Fibroblast of upper back skin (primary cell): ENCODE measurements at places on chromosomes 12 and 14.
A peak's percentile ranks its signal among the peaks of the same experiment; 100 is the strongest.

- DNase-seq, result peak; percentile 32
These were observed 465.7 kb upstream of the FAR2 start for GRCh38 chr12:28683366-28683765.

DNA sequence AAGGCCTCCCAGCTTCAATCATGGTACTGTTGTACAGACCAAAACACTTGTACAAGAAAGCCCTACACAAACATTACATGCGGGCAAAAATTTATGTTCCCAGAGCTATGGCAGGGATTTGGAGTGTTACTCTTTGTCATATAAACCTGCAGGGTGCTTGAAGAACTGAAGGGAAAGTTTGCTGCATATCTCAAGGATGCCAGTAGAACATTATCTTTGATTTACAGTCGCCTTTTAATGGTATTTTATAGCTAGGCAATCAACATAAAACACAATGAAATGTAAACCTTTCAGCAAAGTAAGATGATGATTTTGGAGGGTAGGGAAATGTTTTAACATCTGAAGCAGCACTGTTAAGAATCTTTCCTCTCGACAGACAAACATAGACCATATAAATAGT lies 305.6 kb downstream of the KCNH5 start:
- no peak for DNase-seq

GRCh38 chr12:14936224-14936861 lies 2.0 kb downstream of the ERP27 start:
- no peak for DNase-seq

GRCh38 chr12:121246893-121247557 lies 37.1 kb downstream of the P2RX4 start:
- DNase-seq, result no peak

- DNase-seq, result peak; percentile 25
These were observed 66.3 kb downstream of the CKB start for GRCh38 chr14:103456167-103456835.

DNA sequence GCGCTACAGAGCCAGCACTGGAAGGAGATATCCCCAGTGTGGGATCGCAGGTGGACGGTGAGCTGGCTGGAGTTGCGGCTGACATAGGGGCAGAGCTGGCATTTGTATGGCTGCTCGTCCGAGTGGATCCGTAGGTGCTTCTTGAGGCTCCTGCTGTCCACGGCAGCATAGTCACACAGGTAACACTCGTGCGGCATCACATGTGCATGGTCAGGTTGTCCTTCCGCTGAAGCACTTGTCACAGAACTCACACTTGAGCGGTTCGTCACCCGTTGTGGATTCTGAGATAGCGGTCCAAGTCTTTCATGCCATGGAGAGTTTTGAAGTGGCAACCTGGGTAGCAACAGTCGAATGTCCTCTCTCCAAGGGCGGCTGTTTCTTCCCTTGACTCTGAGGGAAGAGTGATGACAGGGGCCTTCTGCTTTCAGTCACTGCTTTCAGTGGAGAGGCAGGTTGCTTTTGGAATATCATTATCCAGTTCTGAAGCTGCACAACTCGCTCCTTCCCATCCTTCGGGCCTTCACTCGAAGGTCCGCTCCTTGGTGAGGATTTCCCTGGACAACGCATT lies 37.0 kb upstream of the SAV1 start:
- DNase-seq, result no peak

DNA sequence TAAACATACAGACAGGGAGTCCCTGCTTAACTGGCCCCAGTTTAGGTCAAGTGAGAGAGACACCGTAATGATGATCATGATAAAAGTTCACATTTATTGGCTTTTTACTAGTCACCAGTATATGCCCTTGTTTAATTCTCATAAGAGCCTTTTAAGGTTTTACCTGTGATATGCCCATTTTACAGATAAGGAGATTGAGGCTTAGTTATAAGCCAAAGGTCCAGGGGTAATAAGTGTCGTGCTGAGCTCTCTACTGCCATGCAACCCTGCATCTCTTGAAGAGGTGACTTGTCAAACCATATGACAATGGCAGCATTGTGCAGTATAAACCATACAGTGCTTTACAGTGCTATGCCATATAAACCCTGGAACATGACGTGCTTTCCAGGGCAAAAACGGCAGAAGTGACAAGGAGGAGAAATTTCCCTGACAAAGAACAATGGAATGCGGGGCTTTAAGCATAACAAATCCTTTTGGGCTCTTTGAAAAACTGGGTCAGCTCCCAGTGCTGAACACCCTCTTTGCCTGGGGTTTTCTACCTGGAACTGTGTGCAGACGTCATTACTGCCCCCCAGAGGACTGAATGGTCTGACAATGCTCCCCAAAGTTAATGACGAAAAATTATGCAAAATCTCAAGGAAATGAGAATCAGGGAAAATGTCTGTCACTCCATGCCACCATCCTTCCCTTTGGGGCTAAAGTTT lies 59.7 kb upstream of the C14orf132 start:
- peak; percentile 1 for DNase-seq

DNA sequence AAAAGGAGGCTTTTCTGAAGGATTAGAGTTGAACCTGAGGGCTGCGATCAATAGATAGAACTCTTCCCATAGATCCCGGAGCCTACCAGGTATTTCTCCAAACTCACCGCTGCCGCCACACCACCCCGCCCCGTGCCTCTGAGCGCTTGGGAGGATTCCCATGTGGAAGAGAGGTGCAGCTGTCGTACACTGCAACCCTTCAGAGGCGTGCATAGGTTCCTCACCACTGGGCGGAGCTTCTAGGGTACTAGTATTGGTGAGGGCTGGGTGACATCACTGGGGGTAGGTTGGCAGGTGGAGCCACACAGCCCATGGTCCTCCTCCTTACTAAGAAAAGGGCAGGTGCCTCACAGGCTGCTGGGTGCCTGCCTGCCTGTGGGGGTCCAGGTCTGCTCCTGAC lies 127.0 kb downstream of the TSPAN9 start:
- DNase-seq, result no peak

GRCh38 chr12:15439459-15439858 lies 117.2 kb downstream of the PTPRO start:
- no peak for DNase-seq

GRCh38 chr14:61132336-61132735 lies 148.8 kb downstream of the TMEM30B start:
- no peak for DNase-seq

DNA sequence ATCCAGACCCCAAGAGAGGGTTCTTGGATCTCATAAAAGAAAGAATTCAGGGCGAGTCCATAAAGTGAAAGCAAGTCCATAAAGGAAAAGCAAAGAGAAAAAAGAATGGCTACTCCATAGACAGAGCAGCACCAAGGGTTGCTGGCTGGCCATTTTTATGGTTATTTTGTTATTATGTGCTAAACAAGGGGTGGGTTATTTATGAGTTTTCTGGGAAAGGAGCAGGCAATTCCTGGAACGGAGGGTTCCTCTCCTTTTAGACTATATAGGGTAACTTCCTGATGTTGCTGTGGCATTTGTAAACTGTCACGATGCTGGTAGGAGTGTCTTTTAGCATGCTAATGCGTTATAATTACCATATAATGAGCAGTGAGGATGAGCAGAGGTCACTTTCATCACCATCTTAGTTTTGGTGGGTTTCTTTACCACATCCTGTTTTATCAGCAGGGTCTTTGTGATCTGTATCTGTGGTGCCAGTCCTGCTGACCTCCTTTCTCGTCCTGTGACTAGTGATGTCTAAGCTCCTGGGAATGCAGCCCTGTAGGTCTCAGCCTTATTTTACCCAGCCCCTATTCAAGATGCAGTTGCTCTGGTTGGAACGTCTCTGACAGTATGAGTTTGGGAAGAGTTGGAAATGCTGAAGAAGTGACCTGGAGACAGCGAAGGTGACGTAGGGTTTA lies 100.5 kb downstream of the ZNF664 start:
- no peak for DNase-seq

DNA sequence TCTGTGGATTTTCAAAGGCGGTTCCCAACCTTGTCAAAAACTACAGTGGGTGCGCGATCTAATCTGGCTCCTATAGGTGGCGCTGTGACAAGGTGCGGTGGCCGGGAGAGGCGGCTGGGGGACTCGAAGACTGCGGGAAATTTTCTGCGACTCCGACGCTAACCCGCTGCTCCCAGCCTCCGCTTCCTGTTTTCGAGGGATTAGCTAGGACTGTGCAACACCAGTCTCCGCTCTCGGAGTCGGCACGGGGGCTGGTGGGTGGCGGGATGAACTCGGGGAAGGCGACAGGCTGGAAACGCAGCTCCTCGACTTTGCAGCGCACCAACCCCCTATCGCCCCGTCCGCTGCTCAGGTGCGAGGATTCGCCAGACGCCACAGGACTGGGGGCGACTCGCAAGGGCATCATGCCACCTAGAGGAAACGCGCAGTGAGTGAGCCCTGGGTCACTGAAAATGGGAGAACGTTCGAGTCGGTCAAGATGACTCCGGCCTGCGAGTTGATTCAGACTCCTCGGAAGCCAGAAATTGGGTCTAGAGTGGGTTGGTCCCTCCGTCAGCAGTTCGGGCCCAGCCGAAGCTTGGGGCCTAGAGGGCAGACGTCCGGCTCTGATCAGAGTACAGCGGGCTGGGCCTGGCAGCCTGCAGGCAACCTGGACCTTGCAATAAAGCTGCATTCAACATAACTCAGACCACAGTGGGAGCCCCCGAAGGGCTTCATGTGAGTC lies 5.5 kb upstream of the PAX9 start:
- no peak for DNase-seq

DNA sequence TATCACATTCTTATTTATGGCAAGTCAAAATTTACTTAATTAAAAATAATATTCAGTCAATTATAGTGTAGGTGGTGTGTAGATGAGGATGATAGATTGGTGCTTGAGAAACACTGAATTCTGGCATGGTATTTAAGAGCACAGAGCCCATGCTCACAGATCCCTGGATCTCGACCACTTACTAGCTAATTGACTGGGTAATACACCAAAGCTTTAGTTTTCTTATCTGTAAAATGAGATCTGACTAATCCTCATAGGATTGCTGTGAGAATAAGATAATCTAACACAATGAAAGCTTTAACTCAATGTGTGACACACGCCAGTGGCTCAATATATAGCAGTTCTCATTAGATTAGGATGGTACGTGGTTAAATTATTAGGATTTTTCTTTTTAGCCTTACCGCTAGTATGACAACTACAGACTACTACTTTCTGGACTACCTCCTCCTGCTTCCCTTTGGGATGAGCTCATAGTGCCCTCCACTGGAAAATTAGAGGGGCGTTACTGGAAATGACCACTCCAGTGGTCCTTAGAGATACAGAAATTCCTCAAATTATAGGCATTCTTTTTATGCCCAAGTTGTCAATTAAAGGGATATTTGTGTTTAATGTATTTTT lies 482.8 kb upstream of the TBX3 start:
- peak; percentile 60 for DNase-seq

GRCh38 chr12:479161-479560 lies 19.4 kb downstream of the B4GALNT3 start:
- no peak for DNase-seq

DNA sequence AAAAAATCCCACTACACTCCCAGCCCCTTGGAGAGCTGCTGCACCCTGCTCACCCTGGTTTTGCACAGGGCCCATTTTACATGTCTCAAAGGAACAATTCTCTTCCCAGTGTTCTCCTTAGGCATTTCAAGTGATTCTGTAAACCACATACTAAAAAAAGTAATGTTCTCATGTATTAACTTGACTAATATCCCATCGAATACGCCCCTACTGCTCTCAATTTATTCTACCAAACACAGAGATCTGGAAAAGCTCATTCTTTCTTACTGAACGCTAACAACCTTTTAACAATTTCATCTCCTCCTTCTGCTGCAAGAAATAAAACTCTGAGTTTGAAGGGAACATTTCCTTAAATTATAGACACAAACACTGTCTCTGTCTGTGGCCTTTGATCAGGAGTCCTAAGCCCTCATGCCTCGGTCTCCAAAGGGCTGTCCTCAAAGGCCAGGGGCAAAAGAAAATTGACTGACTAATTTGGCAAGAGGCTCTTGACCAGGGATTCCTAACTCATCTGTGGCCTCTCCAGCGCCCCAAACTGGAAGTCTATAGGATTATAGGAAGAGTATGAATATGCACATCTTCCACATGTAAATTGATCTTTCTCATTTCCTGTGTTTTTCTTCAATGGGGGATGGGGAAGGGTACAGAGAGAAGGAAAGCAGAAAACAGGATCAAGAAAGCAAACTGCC lies 17.1 kb upstream of the TSPAN11 start:
- DNase-seq, result peak; percentile 75

DNA sequence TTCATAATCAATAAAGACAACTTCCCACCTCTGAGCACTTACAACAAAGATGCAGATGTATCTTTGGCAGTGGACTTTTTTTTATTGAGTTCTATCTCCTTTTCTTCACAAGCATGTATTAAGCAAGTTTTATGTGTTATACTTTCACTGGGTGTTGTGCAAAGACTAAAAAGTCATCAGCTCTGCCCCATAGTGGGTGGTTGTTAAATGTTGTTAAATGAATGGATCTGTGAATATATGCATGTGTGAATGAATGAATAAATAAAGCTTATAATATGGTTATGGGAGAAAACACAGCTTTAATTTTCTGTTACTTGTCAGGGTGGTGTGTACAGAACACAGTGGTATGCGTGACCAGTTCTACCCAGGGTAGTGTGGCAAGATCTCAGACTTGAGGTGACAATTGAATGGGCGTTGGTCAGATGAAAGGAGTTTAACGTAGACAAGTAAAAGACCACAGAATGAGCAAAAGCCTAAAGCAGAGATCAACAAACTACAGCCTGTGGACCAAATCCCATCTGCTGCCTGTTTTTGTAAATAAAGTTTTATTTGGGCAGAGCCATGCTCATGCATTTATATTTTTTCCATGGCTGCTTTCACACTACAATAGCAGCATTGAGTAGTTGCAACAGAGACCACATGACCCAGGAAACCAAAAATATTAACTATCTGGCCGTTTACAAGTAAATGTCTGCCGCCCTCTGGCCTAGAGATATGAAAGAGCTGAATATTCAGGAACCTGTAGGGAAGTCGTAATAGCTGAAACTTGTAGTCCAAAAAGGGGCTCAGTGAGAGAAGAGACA lies 207.4 kb upstream of the EEA1 start:
- DNase-seq, result no peak

GRCh38 chr12:129701631-129702101 lies 202.2 kb downstream of the TMEM132D start:
- DNase-seq, result peak; percentile 1

GRCh38 chr12:67911275-67911600 lies 78.0 kb upstream of the IFNG-AS1 start:
- peak; percentile 9 for DNase-seq

DNA sequence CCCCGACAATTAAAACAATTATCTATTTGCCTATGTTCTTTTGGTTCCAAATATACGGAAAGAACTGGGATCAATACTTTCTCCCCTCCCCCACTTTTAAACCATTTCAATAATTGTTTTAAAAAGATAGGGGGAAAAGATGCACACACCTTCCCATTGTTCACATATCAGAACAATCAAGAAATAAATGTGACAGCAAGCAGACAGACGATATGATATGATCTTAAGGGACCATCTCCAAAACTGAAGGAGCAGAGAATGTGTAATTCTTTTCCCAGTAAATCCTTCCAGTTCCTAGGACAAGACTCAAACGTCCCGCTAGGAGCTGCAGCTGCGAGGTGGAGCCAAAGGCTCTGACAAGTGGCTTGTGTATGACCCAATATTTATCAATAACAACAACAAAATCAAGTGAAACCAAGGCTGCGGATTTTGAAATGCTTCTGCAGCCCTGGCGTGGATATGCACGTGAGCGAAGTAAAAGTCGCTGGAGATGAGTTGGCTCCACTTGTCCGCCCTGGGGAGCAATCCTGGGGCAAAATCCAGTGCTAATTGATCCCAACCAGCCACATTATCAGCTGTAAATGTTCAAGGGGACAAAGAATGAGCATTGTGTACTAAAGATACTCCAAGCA lies 8.2 kb upstream of the FOXG1 start:
- no peak for DNase-seq
